ENCODE measurements at places on chromosomes 12 and 14.

DNA sequence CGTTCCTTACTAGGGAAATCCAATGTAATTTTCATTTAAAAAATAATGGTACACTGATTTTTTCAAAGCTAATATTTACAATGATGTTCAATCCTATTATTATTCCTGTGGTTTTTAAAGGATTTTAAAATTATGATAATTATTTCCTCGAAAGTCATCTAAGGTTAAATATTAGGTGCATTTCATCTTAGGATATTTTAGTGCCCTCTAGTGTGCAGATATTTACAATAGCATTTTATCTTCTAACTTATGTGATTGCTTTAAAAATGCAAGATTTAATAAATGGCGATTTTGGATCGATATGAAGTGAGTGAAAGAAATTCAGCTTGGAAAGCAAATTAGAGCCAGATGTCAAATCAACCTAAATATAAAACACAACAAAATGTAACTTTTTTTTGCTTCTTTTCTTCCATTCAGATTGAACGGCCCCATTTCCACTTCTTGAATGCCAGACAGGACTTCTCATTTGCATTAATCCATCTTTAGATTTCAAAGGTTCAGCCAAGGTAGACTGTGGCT, 293.5 kb downstream of the SLC6A15 start:
- no peak for DNase-seq

- no peak for DNase-seq
Measured at GRCh38 chr12:88451205-88451604, 129.1 kb downstream of the KITLG start.

DNA sequence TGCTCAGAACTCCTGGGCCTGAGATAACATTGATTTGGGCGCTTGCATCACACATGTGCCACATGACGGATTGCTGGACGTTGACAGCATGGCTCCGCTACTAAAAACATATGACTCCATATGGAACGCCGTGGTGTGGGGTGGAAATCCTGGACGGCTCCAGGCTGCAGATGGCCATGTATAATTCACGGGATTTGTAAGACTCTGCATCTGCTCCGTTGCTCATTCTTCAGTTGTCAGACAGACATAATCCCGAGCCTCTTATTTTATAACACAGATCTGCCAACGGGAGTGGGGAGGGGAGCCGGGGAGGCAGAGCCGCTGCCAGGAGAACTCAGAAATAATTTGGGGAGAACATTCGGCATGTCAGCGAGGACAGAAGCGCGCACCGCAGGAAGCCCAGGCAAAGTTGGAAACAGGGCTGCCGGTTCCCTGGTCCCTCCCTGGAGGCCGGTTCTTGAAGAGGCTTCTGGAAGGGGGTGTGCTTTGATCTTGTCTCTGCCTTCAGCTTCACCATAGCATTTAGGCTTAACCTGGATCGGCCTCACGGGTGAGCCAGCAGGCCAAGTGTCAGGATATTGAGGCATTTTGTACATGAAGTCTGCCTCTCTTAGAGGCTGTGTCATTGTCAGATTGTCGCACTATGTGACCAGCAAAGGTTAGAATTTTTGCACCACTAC, 45.8 kb upstream of the MYL2 start:
- DNase-seq = peak; percentile 59

- no peak for DNase-seq
Measured at GRCh38 chr12:10268037-10268436, 39.6 kb upstream of the KLRD1 start.

DNA sequence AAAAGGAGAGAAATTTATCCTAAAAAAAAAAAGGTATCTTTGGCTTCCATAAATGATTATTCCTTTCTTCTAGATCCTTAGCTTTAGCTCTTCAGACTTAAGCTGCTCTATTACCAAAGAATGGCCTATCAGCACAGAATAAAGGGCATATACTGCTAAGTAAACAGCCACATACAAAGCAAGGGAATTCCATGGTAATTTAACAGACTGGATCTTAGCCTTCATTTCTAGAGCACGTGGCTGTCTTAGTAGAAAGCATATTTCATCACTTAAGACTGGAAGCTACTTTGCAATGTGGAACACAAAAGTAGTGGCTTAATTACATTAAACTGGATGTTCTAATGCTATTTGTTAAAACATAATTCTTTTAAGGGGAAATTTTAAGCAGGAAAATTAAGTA, 23.1 kb downstream of the TMED10 start:
- DNase-seq = no peak

DNA sequence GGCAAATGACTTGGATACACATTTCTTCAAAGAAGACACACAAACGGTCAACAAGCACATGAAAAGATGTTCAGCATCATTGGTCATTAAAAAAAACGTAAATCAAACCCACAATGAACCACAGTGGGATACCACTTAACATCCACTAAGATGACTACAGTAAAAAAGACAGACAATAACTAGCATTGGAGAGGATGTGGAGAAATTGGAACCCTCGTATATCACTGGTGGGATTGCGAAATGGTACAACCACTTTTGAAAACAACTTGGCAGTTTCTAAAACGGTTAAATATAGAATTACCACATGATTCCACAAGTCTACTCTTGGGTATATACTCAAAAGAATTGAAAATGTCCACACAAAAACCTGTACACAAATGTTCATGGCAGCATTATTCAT, 25.2 kb upstream of the PPFIBP1 start:
- no peak for DNase-seq

DNA sequence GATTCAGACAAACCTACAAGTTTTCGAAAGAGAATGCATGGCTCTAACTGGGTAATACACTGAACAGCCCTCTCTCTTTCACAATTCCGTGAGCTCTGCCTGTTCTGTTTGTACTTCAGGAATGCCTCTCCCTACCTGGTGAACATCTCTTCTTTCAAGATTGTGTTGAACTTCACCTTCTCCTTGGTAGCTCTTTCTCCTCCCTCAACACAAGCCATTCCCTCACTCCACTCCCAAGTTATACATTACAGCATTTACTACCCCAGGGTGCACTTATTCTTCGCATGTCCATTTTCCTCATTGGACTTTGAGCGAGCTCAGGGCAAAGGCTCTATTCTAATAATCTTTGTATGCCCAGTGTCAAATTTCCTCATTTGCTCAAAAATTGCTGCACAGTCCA, 28.3 kb downstream of the NRDE2 start:
- no peak for DNase-seq

- no peak for DNase-seq
Measured at GRCh38 chr12:58888131-58888783, 32.0 kb downstream of the LRIG3 start.

DNA sequence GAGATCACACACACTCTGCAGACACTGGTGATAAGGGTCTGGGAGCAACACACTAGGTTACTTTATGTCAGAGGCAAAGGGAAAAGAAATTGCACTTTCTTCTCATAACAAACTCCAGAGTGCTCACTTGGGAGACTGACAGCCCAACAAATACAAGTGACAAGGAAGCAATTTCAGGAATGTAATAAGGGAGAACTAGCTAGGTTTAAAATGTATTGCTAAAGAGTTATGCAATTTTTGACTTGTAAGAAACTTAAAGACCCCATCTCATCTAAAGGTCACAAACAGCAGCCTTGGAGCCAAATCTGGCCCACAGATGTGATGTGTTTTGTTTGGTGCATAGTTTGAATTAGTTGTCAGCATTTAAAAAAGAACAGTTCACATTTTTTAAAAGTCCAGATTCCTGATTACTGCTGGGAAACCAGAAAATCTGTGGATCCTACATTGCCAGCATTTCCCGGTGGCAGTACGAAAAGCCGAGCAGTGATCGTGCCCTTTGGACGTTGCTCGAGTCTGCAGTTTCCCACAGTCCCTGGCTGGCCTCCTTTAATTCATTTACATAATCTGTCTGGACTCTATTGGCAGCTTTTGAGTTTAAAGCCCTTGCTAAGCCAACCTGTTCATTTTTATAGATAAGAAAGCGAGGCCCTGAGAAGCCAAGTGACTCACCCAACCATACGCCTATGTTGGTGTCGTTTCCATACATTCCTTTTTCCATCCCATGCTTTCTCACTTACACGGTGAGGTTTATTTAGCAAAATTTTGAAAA, 42.0 kb upstream of the ETV6 start:
- DNase-seq = no peak

DNA sequence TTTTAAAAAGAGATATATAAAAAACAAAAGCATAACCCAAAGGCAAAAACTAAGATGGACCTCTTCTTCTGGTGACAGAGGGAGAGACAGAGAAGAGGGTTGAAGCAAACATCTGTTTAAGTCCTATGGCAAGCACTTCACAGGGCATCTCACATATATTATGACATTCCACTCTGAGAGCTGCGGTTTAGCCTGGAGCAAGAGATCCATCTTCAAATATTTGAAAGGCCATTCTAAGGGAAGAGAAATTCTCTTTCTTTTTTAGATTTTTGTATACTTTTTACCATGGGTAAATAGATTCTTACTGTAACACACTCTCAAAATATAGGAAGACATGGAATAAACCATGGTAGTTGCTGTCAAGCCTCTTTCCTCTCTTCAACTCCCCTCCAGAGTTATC, 204.1 kb downstream of the GXYLT1 start:
- DNase-seq = no peak

DNA sequence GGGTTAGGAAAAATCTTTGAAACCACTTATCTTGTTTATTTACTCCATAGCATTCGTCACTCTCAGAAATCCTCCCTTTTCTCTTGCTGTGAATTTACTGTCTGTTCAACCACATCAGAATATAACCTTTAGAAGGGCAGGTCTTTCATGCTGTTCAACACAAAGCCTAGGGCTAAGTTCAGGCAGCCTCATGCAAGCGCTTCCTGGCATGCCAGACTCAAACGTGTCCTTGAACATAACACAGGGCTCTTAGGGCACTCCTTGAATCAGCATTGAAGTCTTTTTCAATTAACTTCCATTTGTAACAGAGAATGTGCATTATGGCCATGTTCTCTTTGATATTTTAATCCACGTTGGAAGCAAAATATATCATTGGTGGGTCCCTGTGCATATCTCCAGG, 377.7 kb downstream of the GLT1D1 start:
- no peak for DNase-seq

- DNase-seq = no peak
Measured at GRCh38 chr12:120162763-120163162, 31.8 kb downstream of the GCN1 start.

GRCh38 chr12:52518574-52519386, 1.4 kb downstream of the KRT5 start:
- no peak for DNase-seq

- no peak for DNase-seq
Measured at GRCh38 chr14:24206260-24207103, 986 bp downstream of the TSSK4 start.

DNA sequence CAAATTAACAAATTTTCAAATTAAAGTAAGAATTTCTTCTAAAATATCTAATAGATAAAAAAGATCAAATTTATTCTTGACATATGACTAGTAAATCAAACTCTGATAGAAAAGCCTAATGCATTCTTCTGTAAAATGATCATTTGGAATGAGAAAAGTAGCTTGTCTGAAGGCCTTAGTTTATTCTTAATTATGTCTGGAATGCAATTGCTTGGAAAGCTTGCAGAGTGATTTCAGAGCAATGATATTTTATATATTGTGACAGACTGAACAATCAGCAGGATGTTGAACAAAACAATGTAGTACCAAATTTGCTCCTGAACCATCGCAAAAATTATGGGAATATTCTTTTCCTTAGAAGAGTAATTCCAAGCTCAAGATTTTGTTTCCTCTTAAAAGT, 789.6 kb upstream of the NOVA1 start:
- no peak for DNase-seq
